ENCODE measurements at places on chromosomes 3 and 15.

DNA sequence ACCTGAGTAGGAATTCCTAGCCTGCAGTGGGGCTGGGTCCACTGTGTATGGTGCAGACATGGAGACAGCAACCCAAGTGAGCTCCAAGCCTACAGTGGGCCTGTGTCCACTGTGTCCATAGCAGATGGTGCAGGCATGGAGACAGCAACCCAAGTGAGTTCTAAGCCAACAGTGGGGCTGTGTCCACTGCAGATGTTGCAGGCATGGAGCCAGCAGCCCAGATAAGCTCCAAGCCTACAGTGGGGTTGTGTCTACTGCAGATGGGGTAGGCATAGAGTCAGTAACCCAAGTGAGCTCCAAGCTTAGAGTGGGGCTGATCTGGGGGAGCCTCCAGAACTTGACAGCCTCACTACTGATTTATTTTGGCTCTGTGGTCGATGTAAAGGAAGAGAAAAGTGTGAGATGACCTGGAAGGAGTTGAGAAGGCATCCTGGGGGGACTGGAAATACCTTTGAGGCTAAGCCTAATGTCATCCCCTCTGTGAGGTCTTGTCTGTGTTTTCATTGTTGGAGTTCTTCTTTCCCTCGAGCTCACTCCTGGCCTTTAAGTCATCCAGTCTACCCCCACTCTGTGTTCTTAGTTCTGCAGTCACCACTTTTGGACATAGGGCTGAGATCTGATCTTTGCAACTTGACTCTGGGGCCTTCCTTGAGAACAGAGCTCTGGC, 22.4 kb upstream of the IL16 start:
- DNase-seq, result no peak

- no peak for DNase-seq
Observed at GRCh38 chr3:152350139-152350538, 81.4 kb downstream of the MBNL1 start.

- no peak for DNase-seq
Observed at GRCh38 chr15:57827021-57827420, 120.5 kb downstream of the POLR2M start.

GRCh38 chr15:66152650-66153049, 100.9 kb downstream of the MEGF11 start:
- DNase-seq, result no peak

DNA sequence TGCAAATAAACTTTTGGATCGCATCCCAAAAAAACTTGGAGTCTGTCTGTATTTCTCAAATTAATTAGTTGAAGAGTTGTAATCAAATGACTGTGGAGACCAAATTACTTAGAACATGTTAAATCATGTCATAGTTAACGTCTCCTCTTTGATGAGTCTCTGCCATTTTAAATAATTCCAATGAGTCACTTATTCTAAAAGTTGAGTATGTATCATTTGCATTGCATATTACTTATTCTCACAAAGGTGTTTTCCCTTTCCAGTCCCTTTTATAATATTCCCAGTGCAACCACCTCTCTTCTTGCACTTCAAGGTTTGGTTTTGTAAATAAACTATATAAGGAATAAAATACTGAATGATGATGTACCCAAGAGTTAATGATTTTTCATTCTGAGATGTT, 36.0 kb upstream of the MBNL1 start:
- peak; percentile 84 for DNase-seq

GRCh38 chr15:89379818-89380217, 45.2 kb upstream of the POLG start:
- DNase-seq, result no peak

DNA sequence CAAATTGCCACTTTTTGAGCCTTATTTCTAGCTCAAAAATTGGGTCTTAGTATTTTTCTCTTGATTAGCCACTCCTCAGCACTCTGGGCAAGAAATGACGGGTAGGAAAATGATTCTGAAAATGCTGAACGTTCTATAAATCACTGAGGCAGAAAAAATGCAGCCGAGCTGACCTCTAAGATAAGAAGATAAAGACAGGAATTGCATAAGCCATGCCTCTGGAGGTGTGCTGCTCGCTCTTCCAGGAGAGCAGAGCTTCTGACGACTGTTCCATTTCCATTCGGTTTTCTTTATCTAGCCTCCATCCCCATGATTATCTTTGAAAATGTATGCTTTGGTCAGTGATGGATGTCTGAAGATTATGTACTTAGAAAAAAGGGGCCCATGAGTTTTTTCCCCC, 558.8 kb upstream of the ADAMTS9 start:
- DNase-seq, result no peak

GRCh38 chr3:175242243-175242642, 383.1 kb downstream of the NAALADL2 start:
- DNase-seq, result no peak

- DNase-seq, result no peak
Observed at GRCh38 chr15:67997996-67998395, 56.1 kb upstream of the PIAS1 start.

DNA sequence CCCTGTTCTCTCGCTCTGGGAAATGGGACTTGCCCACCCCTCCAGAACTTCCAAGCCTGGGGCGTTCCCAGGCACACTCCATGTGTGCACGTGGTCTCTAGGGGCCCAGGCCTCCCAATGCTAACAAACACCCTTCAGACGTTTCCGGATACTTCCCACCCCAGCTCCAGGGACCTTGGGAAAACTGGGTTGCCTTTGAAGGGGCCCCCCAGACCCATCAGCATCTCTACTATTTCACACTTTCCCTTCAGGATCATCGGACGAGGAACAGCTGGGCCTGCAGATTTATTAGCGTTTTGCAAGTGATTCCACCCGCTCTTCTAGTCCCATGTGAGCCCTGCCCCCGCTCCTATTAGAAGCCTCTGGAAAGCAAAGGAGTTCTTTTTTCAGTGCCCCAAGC, 63.2 kb downstream of the MAGEF1 start:
- no peak for DNase-seq

DNA sequence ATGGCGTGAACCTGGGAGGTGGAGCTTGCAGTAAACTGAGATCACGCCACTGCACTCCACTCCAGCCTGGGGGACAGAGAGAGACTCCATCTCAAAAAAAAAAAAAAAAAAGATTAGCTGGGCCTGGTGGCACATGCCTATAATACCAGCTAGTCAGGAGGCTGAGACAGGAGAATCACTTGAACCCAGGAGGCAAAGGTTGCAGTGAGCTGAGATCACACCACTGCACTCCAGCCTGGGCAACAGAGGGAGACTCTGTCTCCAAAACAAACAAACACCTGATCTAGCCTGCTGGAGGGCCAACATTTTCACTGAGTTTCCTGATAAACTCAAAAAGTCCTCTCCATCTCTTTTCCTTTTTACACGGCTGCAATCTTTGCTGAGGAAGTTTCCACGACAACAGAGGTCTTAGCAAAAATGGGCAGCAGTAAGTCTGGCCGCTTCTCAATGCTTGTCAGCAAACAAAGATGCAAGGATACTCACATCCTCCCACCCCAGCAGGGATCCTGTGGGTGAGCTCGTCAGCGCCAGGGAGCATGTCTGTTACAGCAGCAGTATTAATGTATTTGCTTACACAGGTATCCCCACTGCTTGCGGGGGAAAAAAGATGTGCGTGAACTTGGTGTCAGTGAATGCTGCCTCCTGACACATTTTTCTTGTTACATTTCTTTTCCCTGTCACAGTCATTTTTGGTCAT, 21.0 kb upstream of the CCDC174 start:
- DNase-seq, result no peak

GRCh38 chr3:25823314-25823713, 33.4 kb downstream of the OXSM start:
- no peak for DNase-seq
